CD8-positive, alpha-beta memory T cell (primary cell): ENCODE measurements at places on chromosomes 1 and 21. TPM values are rescaled to one million over a fixed set of nuclear protein-coding genes. Genes with fewer than 3 reads are reported as not detected.
A peak's percentile ranks its signal among the peaks of the same experiment; 100 is the strongest.

DNA sequence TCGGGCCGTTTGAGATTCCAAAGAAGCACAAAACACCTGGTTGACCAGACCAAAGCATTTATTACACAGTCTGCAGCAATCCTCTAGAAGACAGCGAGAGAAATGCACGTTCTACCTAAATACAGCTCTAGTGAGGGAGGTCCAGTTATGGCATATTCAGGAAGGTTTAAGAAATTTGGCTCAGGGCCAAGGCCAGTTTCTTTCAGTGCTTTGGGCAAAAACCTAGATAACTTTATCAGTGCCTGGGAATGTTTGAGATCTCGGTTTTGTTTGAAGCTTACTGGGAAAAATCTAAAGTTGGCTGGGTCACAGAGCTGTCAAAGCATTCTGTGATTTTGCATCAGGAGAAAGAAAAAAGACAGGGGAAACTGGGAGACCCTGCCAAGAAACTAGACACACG lies 514.0 kb upstream of the TMPRSS15 start:
- no peak overlapping the region for H3K4me3 ChIP-seq
- H3K27me3 ChIP-seq, result no peaks in the 10 kb centered on the region
- H3K27ac ChIP-seq, result no peak overlapping the region
- H3K4me1 ChIP-seq, result no peaks in the 10 kb centered on the region
- no peak for DNase-seq
- H3K36me3 ChIP-seq, result no peaks in the 10 kb centered on the region

- H3K27ac ChIP-seq, result no peak overlapping the region
- H3K36me3 ChIP-seq, result no peaks in the 10 kb centered on the region
- no peaks in the 10 kb centered on the region for H3K4me1 ChIP-seq
Observed at GRCh38 chr1:76843821-76844464, 23.3 kb upstream of the ST6GALNAC5 start.

- H3K36me3 ChIP-seq, result peaks cover 12% of the 10 kb centered on the region
- no peak for DNase-seq
- no peak overlapping the region for H3K4me3 ChIP-seq
- no peak overlapping the region for H3K27ac ChIP-seq
- peaks cover 17% of the 10 kb centered on the region for H3K4me1 ChIP-seq
Observed at GRCh38 chr1:175172503-175172902, 20.1 kb downstream of the KIAA0040 start.

DNA sequence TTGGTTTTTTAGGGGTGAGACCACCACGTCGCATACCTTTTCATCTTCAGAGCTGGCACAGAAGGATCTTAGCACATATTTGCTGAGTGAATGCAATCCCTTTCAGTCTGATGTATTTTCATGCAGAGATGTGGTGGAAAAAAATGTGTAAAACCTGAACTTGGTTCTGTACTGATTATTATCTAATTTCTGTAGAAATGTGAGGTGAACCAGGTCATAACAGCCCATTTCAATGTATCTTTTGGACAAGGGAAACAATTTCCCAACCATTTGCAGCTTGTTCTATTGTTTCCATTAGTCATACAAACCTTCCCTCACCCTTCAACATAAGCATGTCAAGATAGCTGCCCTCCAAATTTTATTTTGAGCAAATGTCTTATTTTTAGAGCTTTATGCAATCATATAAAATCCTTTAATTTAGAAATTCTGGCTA lies 46.8 kb upstream of the RUNX1 start:
- no peaks in the 10 kb centered on the region for H3K4me1 ChIP-seq
- H3K36me3 ChIP-seq, result no peaks in the 10 kb centered on the region
- H3K4me3 ChIP-seq, result no peak overlapping the region
- DNase-seq, result no peak

DNA sequence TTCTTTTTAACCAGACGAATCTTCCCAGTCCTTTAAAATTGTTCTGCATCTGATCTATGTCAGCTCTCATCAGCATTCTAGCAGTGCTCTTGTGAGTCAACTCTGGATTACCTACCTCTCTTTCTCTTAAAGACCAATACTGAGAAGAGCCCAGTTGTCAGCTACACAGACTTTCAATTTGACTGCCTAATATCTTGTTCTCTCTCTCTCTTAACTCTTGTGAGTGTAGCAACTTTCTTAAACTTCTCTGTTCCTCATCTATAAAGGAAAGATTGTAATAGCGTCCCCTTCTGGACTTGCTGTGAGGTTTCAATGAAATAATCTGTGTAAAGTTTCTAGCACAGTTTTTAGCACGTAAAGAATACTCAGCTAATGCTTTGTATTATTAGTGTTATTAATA lies 499.3 kb upstream of the ADAMTS5 start:
- no peaks in the 10 kb centered on the region for H3K27me3 ChIP-seq
- no peaks in the 10 kb centered on the region for H3K36me3 ChIP-seq
- no peak for DNase-seq
- no peaks in the 10 kb centered on the region for H3K4me1 ChIP-seq
- H3K4me3 ChIP-seq, result no peak overlapping the region

GRCh38 chr1:176558561-176558960 lies 95.6 kb downstream of the PAPPA2 start:
- no peaks in the 10 kb centered on the region for H3K4me1 ChIP-seq
- H3K27me3 ChIP-seq, result no peaks in the 10 kb centered on the region
- DNase-seq, result no peak
- H3K36me3 ChIP-seq, result no peaks in the 10 kb centered on the region
- no peak overlapping the region for H3K27ac ChIP-seq

DNA sequence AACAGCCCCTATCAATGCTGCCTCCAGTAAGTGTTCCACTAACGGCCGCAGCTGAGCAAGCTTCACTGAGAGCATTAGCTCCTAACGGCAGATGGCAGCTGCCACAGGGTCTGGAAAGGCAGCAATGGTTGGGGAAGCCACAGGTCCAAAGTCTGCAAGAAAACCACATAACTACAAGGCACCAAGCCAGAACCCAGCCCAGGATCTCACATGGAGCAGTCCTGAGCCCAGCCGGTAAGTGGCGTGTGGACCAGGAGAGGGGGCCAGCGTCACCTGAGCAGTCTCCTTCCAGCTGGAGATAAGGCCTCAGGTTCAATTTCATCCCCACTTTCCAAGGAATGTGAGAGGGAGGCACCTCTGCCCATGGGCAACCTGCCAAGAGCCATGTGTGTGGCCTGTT lies 13.2 kb downstream of the SYT2 start:
- H3K36me3 ChIP-seq, result no peaks in the 10 kb centered on the region
- H3K4me3 ChIP-seq, result no peak overlapping the region
- peaks cover 17% of the 10 kb centered on the region for H3K27me3 ChIP-seq
- no peaks in the 10 kb centered on the region for H3K4me1 ChIP-seq
- no peak overlapping the region for H3K27ac ChIP-seq
- DNase-seq, result no peak

DNA sequence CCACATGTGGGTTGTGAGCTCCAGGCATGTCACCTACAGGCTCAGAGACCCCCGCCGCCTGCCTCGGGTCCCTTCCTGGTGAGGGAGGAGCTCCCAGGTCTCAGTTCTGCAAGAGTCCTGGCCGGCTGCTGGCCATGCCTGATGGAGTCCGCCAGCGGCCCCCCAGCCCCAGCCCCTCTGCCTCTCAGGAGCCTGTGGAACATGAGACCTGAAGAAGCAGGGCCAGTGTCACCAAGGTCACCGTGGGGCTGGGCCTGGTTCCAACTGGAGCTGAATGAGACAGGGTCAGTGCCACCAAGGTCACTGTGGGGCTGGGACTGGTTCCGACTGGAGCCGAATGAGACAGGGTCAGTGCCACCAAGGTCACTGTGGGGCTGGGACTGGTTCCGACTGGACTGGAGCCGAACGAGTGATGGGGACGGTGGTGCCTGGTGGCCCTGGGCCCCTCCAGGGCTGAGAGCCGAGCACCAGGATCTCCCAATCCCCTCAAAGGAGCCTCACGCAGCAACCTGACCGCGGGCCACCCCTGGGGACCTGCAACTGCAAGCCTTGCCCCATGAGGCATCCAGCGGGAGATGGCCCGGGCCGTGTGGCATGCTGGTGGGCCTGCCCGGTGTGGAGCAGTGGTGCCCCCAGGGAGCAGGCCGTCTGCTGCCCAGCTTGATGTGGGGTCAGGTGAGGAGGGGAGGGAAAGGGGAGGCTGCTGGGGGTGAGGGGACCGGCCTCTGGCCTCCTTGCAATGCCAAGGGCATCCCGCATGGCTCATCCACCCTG lies 14.5 kb upstream of the PTTG1IP start:
- no peak overlapping the region for H3K4me3 ChIP-seq
- DNase-seq, result no peak
- H3K27me3 ChIP-seq, result no peaks in the 10 kb centered on the region
- H3K36me3 ChIP-seq, result peaks cover 48% of the 10 kb centered on the region
- no peak overlapping the region for H3K27ac ChIP-seq
- H3K4me1 ChIP-seq, result peaks cover 7% of the 10 kb centered on the region

GRCh38 chr1:204872262-204872881 lies 1.7 kb downstream of the NFASC start:
- no peaks in the 10 kb centered on the region for H3K36me3 ChIP-seq
- DNase-seq, result no peak
- H3K4me3 ChIP-seq, result no peak overlapping the region
- no peak overlapping the region for H3K27ac ChIP-seq
- H3K4me1 ChIP-seq, result no peaks in the 10 kb centered on the region

DNA sequence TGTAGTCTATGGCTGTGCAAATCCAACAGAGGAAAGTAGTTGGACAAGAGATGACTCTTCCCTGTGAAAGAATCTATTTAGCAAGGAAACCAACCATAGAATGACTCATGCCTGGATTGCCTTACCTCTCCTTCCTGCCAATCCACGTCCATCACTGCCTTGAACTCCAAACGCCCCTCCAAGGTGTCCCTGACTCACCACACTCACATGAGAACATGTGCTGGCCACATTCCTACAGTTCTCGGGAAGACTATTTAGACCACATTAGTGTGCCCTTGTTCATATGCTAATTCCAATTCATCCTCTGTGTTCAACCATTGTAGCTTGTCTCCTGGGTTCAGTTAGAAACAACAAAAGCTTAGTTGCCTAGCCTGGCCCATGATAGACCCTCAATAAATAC lies 157.3 kb downstream of the SLC30A10 start:
- H3K27ac ChIP-seq, result no peak overlapping the region
- DNase-seq, result no peak
- H3K4me1 ChIP-seq, result no peaks in the 10 kb centered on the region
- H3K4me3 ChIP-seq, result no peak overlapping the region
- H3K36me3 ChIP-seq, result no peaks in the 10 kb centered on the region
- H3K27me3 ChIP-seq, result no peaks in the 10 kb centered on the region

DNA sequence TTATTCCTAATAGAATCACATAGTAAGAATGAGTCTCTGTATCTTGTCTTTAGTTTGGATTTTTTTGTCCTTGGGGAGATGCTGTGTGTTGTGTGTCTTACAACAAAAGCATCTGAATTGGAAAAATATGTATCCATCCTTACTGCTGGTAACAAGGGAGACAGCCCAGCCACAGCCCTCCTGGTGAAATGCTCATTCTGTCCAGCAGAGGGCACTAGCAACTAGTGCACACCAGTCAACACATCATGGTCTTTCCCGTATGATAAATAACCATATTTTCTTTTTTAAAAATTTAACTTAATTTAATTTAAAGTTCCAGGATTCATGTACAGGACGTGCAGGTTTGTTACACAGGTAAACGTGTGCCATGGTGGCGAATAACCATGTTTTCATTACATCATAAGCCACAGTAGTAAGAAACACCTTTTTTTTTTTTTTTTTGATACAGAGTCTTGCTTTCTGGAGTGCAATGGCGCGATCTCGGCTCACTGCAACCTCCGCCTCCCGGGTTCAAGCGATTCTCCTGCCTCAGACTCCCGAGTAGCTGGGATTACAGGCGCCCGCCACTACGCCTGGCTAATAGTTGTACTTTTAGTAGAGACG lies 245.1 kb downstream of the PTBP2 start:
- no peaks in the 10 kb centered on the region for H3K36me3 ChIP-seq
- H3K4me3 ChIP-seq, result no peak overlapping the region
- no peaks in the 10 kb centered on the region for H3K27me3 ChIP-seq
- peak; percentile 75 for DNase-seq

DNA sequence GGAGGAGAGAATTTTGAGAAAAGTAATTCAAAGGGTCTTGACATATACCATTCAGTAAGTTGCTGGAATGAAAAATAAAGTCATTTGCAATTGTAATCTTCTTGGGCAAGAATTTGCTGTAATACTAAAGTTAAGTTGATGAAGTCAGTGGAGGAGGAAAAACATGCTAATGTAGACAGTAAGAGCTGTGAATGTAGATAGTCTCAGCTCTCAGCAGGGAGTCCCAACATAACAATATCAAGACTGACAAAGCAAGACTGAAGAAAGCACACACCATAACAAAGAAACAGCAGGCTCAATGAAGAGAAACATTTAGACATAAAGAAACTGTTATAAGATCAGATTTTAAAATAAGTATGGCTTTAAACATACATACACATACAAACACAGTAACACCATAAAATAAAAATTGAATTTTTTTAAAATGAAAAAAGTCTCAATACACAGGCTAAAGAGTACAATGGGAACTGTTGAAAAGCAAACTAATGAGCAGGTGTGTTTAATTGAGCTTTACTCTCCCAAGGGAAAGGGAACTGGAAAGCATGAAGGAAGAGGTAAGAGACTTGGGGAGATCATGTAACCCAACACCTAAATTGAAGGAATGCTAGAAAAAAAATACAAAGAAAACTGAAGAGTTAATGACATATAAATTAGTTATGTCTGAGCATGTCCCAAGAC lies 336.3 kb upstream of the NCAM2 start:
- no peaks in the 10 kb centered on the region for H3K4me1 ChIP-seq
- H3K4me3 ChIP-seq, result no peak overlapping the region
- no peaks in the 10 kb centered on the region for H3K36me3 ChIP-seq
- DNase-seq, result no peak

The ELOVL1 gene
- 89.1 TPM for total RNA-seq

The NR5A2 gene
- total RNA-seq, result not detected

The CELA2B gene
- not detected for total RNA-seq

The GREM2 gene
- total RNA-seq, result not detected

The ADORA1 gene
- total RNA-seq, result not detected

The PADI4 gene
- 0.26 TPM for total RNA-seq
